ENCODE measurements at places on chromosomes 3 and 15.

GRCh38 chr15:71333136-71333700 lies 217.9 kb downstream of the THSD4 start:
- no peaks in the 10 kb centered on the region for H3K4me1 ChIP-seq
- H3K27me3 ChIP-seq: peaks cover 8% of the 10 kb centered on the region
- H3K36me3 ChIP-seq: no peaks in the 10 kb centered on the region

GRCh38 chr3:90136456-90137191 lies 1029.2 kb downstream of the EPHA3 start:
- no peaks in the 10 kb centered on the region for H3K27me3 ChIP-seq
- H3K4me1 ChIP-seq: no peaks in the 10 kb centered on the region
- H3K4me3 ChIP-seq: no peak overlapping the region
- no peak overlapping the region for H3K27ac ChIP-seq

DNA sequence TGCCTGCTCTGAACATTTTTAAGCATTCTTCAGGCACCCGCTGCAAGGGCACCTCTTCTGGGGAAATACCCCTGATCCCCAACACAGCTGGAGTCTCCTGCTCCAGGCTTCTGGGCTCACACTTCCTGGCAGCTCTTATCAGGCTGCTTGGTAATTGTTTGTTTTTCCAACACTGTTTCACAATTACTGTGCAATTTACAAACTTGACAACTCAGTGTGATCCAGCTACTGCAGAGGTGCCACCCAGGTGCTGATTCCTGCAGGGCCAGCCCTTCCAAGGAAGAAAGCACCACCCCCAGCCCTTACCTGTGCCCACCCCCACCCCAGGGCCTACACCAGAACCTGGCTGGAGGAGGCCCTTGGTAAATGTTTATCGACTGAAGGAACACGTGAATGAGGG lies 66.5 kb downstream of the MAGEF1 start:
- no peaks in the 10 kb centered on the region for H3K4me1 ChIP-seq
- no peaks in the 10 kb centered on the region for H3K36me3 ChIP-seq
- DNase-seq: no peak
- H3K27ac ChIP-seq: no peak overlapping the region
- no peak overlapping the region for H3K4me3 ChIP-seq
- no peaks in the 10 kb centered on the region for H3K27me3 ChIP-seq

- no peaks in the 10 kb centered on the region for H3K36me3 ChIP-seq
- no peak overlapping the region for H3K4me3 ChIP-seq
- H3K27ac ChIP-seq: no peak overlapping the region
- no peak for DNase-seq
- no peaks in the 10 kb centered on the region for H3K4me1 ChIP-seq
Observed at GRCh38 chr3:194384156-194384555, 14.6 kb upstream of the LRRC15 start.

DNA sequence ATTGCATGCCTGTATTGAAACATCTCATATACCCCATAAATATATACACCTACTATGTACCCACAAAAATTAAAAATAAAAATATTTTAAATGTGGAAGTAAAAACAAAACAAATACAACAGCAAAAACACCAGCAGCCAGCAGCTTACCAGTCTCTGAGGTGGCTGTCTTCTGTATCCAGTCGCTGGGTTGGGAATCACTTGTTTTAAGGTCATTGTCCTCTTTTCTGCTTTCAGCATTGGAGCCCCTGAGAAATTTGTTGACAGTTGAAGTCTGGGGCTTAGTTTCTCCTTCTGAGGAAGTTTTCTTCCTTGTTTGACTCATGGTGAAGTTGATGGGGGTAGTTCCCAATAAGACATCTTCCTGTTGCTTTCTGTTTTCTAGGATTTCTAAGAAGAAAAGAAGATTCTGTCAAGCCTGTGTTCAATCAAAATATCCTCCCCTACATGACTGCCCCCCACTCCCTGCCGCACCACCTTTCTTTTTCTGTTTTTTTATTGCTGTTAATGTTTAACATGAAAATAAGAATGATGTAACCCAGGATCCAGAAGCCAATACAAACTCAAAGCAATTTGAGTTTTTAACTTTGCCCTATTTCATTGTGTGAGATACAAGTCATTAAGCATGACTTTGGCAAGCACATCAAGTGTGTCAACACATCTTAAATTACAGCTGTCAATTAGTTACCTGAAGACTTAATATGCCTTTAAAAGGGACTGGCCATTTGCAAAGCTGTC lies at the start of gene LRRC31:
Gene LRRC31, minus strand, starts transcription at position 452 of the 737 bp plus-strand sequence. Its CDS starts 128 bp downstream, at position 324.
- H3K27ac ChIP-seq: no peak within 1 kb of the TSS
- no peak within 1 kb of the TSS for H3K4me3 ChIP-seq
- peaks cover 6% of the 10 kb centered on the region for H3K4me1 ChIP-seq
- no peaks in the 10 kb centered on the region for H3K36me3 ChIP-seq
- H3K27me3 ChIP-seq: peaks cover 3% of the 10 kb centered on the region

- H3K4me3 ChIP-seq: no peak overlapping the region
- no peaks in the 10 kb centered on the region for H3K4me1 ChIP-seq
- H3K27me3 ChIP-seq: no peaks in the 10 kb centered on the region
- no peaks in the 10 kb centered on the region for H3K36me3 ChIP-seq
- no peak for DNase-seq
- no peak overlapping the region for H3K27ac ChIP-seq
Observed at GRCh38 chr3:168548719-168549118, 453.0 kb upstream of the GOLIM4 start.

DNA sequence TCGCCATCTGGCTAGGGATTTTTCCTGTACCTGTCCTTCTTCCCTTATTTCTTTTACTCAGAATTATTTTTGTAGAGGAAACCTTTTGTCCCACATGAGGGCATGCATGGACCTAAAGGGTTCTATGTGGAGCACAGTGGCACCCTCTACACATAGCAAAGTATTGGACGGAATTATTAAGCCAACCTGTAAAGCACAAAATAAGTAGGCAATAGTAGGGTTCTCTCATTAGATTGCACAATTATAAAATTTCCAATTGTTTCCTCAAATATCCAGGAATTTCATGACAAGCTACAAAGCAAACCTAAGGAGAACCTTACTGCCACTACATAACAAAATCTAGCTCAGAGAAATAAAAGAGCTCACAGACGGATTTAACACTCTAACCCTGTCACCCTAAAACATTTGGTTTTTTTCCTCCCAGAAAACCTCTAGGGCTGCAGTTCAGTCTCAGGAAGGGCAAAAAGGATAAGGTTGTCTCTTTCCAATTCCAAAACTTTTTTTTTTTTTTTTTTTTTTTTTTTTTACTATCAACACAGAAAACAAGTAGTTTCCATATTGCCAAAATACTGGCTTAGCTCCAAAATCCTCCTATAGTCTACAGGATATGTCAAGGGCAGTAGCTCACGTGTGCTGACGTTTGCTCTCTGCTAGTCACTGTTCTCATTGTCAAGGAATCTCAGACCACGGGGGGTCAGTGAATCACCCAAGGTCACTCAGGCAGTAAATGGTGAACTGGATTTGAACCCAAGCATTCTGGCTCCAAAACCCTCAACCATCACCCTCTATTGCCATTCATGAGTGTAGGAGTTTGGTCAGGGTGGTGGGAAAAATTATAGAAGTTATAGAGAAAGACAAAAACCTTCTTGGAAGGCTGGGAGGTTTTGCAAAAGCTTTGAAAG lies 52.3 kb downstream of the NCEH1 start:
- no peak for DNase-seq
- H3K27ac ChIP-seq: peak overlapping the region; percentile 84
- no peak overlapping the region for H3K4me3 ChIP-seq

GRCh38 chr15:89107984-89108383 lies 19.7 kb downstream of the ABHD2 start:
- no peak for DNase-seq
- no peaks in the 10 kb centered on the region for H3K27me3 ChIP-seq
- peaks cover 5% of the 10 kb centered on the region for H3K36me3 ChIP-seq
- no peaks in the 10 kb centered on the region for H3K4me1 ChIP-seq
